Cortex of kidney (tissue), 1 donor: ENCODE measurements at places on chromosomes 12 and 14.

DNA sequence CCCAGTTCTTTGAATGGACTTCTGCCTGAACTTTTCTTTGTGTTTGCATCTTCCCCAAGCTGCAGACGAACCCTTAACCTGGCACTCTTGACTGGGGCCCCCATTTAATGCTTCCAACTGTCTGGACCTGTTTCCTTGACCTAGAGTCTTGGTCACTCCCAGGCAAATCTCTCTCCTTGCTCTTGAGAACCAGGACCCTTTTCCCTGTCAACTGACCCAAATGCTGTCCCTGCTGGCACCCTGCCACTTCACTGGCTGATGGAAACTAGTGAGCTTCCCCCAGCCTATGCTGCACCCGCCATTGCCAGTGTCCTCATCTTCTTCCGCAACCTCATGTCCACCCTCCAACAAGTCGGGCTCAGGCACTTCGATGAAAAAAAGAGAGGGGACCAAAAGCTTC lies 79.5 kb downstream of the PRIMA1 start:
- no peak for DNase-seq

GRCh38 chr12:27186022-27186839 lies 57.9 kb upstream of the STK38L start:
- no peak for DNase-seq

DNA sequence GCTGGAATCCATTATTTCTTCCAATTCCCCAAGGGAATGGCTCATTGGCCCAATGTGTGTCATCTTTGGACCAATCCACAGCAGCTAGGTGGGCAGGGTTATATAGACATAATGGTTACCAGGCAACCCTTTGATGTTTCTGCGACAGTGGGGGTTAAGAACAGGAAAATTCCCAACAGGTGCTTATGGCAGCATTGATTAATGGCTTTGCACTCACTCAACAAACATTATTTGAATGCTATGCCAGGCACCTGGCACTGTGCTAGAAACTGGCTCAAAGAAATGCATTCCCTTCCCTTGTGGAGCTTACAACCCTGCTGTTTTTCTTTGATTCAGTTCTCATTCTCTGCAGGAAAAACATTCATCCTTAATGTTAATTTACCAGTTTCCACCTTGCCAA lies 1221.0 kb downstream of the AACS start:
- no peak for DNase-seq

DNA sequence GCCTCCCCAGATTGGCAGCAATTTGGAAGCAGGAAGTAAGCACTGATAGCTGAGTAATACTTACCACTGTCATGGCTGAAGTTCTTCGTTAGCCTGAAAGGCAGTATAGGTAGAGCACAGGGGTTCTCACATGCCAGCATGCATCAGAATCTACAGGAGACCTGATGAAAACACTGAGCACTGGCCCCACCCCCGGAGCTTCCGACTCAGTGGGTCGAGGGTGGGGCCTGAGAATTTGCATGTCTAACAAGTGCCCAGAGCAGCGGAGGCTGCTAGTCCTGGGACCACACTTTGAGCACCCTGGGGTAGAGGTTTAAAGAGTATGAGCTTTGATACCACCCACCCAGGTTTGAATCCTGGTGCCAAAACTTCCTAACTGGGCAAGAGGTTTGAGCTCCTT lies 89.6 kb downstream of the FBXW8 start:
- DNase-seq = no peak
